ENCODE measurements at places on chromosomes 12 and 14.
A peak's percentile ranks its signal among the peaks of the same experiment; 100 is the strongest.

GRCh38 chr12:10466311-10466710 lies 13.1 kb upstream of the KLRC1 start:
- DNase-seq = no peak

DNA sequence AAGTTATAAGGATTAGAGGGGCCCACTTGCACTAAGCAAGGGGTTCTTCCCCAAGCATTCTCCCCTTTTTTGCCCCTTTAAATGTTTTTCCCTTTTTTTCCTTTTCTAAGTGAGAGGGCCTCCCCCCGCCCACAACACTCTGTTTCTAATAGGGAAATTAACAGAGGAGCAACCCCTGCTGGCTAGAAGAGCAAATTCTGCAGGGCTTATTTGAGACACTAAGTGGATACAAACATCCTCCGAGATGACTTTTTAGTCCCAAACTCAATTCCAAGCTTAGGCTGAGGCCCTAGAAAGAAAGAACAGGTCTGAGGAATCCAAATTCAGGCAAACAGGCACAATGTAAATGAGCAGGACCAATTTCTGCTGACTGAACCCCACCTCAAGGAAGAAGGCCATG lies 138.9 kb downstream of the GPR65 start:
- no peak for DNase-seq

GRCh38 chr14:61111209-61111665 lies 130.2 kb downstream of the SLC38A6 start:
- DNase-seq = no peak

- no peak for DNase-seq
Observed at GRCh38 chr12:123164710-123165261, 13.9 kb upstream of the PITPNM2 start.

DNA sequence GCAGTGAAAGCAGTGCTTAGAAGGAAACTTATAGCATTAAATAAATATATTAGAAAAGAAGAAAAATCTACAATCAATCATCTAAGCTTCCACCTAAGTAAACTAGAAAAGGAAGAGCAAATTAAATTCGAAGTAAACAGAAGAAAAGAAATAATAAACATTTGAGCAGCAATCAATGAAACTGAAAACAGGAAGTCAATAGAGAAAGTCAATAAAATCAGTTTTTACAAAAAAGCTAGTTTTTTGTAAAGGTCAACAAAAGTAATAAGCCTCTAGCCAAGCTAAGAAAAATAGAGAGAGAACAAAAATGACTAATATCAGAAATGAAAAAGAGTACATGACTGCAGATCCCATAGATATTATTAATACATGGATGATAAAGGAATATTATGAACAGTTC lies 34.2 kb upstream of the KTN1 start:
- DNase-seq = no peak

DNA sequence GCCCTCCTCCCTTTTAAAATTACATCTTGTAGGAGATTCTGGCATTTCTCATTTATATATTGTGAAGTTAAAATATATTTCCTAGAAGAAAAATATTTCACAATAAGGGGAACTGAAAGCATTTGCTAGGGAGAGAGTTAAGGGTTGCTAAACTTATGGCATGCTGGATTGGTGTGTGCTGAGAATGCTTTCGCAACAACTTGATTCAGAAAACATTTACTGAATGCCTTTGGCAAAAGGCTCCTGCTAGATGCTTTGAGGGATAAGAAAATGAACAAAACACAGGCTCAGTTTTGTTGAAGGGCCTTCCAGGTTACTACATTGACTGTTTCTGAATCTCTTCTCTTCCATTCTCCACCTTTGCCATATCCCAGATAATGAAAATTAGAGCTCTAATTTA lies 67.5 kb downstream of the DIP2B start:
- DNase-seq = no peak

GRCh38 chr12:89636052-89636775 lies 72.4 kb downstream of the ATP2B1 start:
- DNase-seq = no peak

- no peak for DNase-seq
Observed at GRCh38 chr12:31578632-31579031, 12.3 kb downstream of the DENND5B start.

DNA sequence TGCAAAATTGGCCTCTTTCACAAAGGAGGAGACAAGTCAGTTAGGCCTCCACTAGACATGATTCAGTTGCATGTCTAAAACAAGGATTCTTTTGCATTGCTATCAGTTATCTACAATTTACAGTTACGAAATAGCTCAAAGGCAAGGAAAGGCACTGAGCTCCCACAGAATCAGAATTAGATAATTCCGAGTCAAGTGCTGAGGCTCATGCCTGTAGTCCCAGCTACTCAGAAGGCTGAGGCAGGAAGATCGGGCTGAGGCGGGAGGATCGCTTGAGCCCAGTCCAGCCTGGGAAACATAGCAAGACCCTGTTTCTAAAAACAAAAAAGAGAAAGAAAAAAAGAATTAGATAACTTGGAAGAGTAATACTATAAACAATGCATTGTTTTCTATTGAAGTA lies 12.3 kb upstream of the RTRAF start:
- no peak for DNase-seq

GRCh38 chr14:84674636-84675035 lies 855.3 kb upstream of the FLRT2 start:
- DNase-seq = no peak

DNA sequence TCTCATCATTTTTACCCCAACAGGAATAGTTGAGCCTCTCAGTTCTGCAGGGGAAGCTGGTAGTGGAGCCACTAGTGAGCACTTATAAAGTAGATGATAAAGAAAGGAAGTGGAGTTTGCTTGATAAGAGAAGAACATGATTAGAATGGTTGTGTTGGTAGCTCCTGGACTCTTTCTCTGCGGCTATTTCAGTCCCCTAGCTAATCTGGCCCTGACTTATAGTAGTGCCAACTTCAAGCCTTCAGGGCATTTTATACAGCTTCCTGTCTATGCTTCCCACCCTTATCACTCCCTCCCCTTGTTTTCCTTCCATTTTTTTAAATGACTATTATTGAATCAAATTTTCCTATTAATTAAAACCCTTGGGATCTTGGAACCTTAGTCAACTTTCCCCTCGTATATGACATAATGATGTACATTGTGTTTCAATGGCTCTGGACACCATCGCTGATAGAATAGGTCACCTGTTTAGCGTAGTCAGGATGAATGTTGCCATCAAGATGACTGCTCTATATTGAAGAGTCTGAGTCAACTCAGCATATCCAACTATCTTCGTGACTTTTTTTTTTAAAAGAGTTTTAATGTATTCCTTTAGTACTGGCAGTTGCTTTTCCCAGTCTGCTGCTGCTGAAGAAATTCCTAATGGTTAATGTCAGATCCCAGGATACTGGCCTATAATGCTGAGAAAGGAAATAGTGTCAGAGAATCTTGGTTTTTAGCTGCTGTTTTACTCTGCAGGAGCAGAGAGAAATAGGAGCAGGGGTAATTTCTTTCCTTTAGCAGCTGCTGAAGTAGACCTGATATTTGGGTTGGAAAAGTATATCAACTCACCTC lies 16.2 kb upstream of the PCNX1 start:
- DNase-seq = no peak

DNA sequence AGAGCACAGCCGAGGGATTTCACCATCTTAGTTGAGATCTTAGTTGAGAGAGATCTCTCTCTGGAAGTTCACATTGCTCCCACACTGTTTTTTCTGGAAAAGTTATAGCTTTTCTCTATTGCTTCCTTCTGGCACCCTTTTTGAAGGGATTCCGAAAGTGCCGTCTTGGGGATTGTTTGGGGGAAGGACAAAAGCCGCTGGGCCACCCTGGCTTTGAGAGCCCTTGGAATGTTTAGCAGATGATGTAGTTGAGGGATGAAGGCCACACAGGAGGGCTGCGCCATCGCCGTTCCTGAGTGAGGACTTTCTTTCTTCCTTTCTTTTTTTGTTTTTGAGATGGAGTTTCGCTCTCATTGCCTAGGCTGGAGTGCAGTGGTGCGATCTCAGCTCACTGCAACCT lies 17.7 kb downstream of the PLEKHG3 start:
- DNase-seq = no peak

DNA sequence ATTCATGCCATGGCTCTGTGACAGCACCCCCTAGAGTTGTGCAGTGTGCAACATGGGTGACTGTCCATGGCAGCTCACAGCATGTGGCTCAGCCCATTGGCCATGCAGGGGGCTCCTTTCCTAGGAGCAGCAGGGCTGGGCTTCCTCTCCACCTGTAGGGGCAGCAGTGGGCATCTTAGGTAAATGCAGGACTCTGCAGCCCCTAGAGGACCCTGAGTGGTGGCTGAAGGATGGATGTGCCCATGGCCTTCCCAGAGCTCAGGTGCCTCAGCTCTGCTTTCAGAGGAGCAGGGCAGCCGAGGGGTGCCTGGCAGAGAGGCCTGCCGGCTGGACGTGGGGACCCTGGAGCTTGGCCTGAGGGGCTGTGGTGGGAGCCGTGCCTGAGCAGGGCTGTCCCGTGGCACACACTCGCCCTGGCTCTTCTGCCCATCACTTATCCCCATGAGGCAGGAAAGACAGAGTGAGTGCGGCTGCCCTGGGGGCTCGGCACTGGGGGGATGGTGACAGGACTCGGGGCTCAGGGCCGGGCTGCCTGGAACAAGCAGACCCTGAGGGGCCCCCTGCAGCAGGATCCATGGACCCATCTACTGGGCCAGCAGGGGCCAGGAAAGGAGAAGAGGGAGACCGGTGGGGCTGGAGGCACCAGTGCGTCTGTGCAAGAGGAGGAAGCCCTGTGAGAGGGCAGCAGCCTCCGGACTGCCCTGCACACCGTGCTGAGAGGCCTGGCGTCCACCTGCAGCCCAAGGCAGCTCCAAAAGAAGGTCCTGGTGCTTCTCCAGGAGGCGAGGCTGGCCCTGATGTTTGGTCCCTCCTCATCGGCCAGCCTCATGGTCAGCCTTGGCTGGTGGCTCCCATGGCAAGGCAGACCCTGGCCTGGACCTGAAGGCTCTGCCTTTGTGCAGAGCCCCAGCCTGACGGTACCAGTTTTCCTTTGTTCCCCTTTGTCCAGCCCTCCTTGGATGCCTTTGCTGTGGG lies 7.6 kb downstream of the ADSS1 start:
- DNase-seq = peak; percentile 53

DNA sequence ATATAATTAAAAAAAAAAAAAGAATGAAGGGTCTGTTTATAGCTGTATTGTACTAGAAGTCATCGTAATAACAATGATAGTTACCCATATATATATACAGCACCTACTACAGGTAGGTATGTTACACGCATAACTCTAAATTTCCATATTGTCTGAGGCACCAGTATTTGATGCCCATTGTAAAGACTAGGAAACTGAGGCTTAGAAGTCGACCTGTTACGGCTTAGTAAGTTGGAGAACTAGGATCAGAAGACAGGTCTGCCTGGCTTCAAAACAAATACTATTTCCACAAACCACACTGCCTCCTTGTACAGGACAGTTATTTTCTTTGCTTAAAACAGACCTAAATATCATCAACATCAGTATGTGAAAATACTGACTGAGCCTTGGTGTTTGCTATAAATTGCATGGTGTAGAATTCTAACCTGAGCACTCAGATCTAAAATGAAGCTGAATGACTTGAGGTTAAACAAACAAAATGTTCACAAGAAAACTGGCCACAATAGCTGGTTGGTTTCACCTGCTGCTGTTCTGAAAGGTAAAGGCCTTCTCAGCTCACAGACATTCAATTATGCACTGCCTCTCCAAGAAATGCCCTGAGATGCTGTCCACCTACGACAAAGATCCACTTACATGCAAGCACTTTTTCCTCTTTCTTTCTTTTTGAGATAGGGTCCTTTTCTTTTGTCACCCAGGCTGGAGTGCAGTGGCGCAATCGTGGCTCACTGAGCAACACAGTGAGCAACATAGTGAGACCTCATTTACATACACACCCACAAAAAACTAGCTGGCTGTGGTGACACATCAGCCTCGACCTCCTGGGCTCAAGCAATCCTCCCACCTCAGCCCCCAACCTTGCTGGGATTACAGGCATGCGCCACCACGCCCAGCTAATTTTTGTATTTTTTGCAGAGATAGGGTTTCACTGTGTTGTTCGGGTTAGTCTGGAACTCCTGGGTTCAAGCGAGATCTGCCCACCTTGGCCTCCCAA lies 35.7 kb downstream of the SSH1 start:
- peak; percentile 29 for DNase-seq

GRCh38 chr12:123972457-123973401 lies at the start of the genes CCDC92 and ZNF664:
Gene CCDC92 (minus strand): TSS chr12:123972831. CDS start chr12:123944305, 28,526 bp downstream.
Gene ZNF664 (plus strand): TSS chr12:123973215. CDS start chr12:124012145, 38,930 bp downstream.
- peak; percentile 89 for DNase-seq

GRCh38 chr12:12890543-12891079 lies 751 bp upstream of the GPRC5A start:
- peak; percentile 60 for DNase-seq

DNA sequence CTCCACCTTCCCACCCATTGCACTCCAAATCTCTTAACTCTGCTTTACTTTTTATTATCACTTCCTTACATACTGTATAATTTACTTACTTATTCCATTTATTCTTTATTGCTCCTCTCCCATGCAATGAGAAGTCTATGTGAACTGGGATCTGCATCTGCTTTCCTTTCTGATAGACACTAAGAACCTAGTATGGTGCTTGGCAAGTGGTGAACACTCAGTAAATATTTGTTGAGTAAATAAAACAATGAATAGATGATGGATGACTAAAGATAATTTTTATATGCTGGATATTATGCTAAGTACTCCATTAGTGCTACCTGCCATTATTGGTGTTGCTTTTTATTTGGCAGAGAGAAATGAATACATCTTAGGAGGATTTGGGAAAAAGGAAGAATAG lies 151.0 kb downstream of the TPH2 start:
- no peak for DNase-seq

DNA sequence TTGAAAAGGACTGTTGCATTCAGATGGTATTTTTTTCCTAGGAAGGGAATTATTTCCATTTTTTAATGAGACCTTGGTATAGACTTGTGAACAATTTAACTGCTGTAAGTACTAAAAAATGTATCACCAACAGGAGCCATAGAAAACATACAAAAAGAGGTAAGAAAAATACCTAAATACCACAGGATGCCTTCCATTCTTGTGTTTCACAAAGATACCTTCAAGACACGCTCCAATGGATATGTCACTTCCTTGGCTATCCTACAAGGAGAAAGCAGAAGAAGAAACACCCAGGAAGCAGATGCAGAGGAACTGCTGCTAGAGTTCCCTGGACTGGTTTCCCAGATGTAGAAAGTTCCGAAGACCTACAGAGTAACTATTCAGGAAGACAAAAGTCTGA lies 54.2 kb downstream of the PTPN21 start:
- no peak for DNase-seq

GRCh38 chr14:101216366-101217079 lies 313.0 kb upstream of the RTL1 start:
- DNase-seq = no peak

- no peak for DNase-seq
Observed at GRCh38 chr14:31026077-31026449, at the start of gene STRN3. Gene STRN3 (minus strand): TSS chr14:31026379. CDS start chr14:31026185, 194 bp downstream.

DNA sequence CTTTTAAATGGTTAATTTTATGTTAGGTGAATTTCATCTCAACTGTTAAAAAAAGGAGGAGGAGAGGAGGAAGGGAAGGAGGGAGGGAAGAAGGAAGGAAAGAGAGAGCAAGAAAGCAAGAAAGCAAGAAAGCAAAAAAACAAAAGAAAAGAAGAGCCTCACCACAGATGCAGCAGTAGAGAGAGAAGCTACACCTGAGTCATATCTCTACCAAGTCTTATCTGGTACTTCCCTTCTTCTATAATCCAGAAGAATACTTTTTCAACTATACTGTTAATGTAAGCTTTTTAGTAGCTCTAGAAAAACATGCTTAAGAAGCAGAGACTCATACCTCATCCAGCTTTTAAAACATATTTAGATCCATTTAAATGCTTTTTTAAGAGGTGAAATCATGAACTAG lies 5.6 kb upstream of the IL26 start:
- DNase-seq = no peak

All from RKO (cell line).